ENCODE measurements at places on chromosomes 16 and 17.

GRCh38 chr17:9868552-9868951 lies 36.5 kb downstream of the RCVRN start:
- no peak for DNase-seq

- no peak for DNase-seq
Observed at GRCh38 chr16:73060892-73061490, 13.1 kb upstream of the ZFHX3 start.

- no peak for DNase-seq
Observed at GRCh38 chr17:70206361-70207010, 37.2 kb downstream of the KCNJ2 start.

GRCh38 chr16:62692685-62693084 lies 656.4 kb upstream of the CDH8 start:
- no peak for DNase-seq

GRCh38 chr17:78868391-78868790 lies 27.8 kb upstream of the USP36 start:
- DNase-seq = no peak

DNA sequence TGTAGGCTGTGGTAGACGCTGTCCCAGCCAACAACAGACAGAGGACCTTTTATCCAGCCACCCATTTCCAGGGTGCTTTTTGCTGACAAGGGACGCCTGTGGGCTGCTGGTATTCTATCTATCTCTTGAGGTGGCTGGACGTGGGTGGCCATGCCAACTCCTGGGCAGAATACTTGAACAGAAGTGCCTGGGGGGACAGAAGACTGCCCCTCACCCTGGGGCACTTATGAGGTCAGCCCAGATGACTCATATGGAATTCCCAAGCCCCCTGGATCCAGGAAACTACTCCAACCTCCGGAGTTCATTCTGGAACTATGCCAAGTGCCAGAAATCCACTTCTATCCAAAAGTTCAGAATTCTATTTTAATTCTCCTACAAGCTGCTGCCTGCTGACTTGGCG lies 61.3 kb downstream of the CDRT4 start:
- DNase-seq = no peak
